ENCODE measurements at places on chromosomes 1 and 21.
A peak's percentile ranks its signal among the peaks of the same experiment; 100 is the strongest.

DNA sequence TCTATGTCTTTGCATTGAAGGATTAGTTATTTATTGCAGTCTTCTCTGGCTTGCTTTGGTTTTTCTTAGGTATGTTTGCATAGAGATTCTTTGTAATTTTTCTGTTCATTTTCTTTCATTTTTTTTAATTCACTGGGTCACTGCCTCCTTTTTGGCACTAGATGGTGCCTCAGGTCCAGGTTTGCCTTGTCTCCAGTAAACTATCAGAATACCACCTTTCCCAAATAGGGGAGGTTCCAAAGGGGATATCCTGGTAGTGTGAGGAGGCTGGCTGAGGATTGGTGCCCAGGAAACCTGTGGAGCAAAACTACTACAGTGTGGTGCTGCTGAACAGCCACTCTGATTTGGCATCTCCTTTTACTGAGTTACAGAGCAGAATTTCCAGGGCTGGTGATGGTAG, 257.1 kb downstream of the KCTD3 start:
- no peak for DNase-seq

GRCh38 chr1:245211761-245212160, 57.0 kb downstream of the KIF26B start:
- no peak for DNase-seq

DNA sequence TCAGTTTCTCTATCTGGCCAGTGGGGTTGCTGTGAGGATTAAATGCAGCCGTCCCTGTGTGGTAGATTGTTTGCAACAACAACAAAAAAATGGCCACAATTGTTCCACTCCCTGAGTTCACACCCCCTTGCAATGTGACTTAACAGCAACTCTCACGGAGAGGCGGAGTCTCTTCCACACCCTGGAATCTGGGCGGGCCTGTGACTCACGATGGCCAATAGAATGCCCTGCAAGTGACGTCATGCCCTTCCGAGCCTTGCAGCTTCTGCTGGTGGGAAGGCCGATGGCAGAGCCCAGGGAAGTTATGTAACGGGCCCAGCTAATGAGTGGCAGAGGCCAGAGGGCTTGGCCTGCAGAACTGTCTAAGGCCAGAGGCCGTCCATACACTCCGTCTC, 87.9 kb downstream of the RIPK4 start:
- DNase-seq: no peak

DNA sequence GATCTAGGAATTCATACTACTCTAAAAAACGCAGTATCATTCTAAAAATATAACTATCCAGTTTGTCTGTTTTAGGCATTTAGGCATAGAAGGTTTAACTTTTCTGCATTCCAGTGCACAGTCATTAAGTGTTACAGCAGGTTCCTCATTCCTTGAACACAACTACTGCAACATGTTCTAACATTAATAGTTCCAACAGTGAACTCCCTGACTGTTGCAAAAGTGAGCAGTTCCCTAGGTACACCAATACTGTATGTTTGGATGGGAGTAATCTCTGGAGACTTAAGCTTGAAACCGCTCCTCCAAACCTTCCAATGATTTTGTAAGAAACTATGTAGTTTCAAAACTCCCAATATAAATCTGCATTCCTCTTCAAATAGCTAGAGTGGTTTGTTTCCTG, 46.2 kb downstream of the UCHL5 start:
- DNase-seq: no peak

- DNase-seq: no peak
Observed at GRCh38 chr21:38916214-38916964, 110.7 kb downstream of the ETS2 start.

DNA sequence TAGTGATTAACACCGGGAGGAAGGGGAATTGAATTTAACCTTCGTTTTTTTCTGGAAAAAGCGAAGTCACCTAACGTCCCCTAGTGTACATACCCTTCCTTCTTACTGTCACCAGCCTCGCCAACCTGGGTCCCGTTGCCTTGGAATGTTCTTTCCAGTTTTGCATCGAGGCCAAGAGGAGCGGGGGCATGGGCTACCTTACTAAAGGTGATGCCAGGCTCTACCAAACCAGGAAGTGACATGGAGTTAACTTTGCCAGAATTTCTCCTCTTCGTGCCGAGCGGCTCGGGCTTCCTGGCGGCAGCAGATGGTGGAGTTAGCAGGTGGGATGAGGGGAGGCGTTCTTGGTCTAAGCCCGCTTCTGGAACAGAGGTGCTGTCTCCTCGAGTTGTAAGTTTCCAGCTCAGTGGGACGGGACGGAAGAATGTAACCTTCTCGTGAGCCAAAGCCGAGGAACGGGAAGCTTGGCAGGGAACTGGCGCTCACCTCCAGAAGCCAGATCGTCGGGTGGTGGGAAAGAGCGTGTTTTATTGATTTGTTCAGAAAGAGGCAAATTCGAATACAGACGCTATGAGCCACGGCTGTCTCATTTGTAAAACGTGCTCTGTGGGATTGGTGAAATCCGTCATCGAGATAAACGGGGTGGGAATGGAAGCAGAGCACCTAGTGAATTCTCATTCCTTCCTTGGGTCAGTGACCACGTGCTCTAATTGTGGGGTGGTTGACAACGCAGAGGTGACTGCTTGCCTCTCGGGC, 486 bp downstream of the NIPAL3 start:
- DNase-seq: peak; percentile 44

DNA sequence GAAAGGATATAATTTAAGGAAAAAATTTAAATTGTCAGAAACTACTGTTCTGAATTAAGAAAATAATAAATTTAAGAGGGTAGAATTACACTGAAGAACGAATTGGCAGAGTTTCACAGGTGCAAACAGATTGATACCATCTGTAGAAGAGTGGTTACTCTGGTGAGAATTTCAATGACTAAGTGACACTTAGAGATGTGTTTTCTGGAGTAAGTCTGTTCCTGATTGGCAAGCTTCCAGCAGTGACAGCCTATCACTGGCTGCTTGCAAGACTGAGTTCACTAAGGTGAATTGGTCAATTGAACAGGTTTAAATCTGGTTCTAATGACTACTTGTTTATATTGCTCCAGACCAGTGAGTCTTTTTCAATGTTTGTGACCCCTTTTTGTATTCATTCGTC, 838.2 kb upstream of the RGS18 start:
- no peak for DNase-seq

DNA sequence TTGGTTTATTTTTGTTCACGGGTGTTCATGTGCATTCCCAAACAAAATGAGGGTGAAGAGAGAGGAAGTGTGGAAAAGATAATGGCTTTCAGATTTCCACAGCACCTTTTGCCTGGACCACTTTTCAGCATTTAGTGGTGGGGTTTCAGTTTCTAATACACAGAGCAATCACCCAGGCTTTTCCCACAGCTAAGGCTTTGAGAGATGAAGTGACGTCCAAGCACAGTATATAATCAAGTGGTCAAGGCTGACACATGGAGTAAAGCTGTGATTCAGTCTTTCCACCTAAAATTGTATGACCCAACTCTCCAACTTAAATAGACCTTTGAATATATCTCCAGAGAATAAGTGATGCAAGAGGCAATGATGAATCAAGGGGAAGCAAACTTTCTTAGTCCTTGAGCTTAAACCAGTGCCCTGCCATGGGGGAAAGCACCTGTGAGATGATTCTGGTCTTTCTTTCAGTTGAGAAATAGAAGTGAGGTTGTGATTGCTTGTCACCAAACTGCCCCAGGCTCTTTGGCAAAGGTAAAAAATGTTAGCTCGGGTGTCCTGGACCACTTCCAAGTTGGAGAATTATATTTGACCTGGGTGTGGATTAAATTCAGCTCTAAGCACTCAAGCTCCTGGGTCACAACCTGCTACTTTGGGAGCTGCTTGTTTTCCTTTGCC, 2.4 kb upstream of the PIK3R3 start:
- DNase-seq: peak; percentile 54

- no peak for DNase-seq
Observed at GRCh38 chr1:41905093-41905675, 13.5 kb downstream of the HIVEP3 start.

GRCh38 chr1:198449727-198450433, 90.6 kb downstream of the ATP6V1G3 start:
- DNase-seq: no peak

DNA sequence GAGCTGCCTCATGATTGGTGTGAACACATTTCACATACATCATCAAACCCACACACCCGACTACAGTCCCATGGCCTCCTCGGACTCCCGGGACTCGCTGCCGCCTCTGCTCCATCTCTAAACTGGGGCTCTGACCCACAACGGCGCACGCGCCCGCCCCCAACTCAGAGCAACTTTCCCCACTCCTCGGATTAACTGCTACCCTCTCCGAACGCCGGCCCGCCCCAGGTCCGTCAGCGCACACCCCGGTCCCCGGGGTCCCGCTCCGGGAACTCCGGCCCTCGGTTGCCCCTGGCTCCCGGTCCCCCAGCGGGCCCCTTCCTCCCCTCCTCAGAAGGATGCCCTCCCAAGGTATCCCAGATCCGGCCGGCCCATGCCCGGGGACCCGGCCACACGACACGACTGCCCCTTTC, 740 bp downstream of the DSTYK start:
- no peak for DNase-seq

DNA sequence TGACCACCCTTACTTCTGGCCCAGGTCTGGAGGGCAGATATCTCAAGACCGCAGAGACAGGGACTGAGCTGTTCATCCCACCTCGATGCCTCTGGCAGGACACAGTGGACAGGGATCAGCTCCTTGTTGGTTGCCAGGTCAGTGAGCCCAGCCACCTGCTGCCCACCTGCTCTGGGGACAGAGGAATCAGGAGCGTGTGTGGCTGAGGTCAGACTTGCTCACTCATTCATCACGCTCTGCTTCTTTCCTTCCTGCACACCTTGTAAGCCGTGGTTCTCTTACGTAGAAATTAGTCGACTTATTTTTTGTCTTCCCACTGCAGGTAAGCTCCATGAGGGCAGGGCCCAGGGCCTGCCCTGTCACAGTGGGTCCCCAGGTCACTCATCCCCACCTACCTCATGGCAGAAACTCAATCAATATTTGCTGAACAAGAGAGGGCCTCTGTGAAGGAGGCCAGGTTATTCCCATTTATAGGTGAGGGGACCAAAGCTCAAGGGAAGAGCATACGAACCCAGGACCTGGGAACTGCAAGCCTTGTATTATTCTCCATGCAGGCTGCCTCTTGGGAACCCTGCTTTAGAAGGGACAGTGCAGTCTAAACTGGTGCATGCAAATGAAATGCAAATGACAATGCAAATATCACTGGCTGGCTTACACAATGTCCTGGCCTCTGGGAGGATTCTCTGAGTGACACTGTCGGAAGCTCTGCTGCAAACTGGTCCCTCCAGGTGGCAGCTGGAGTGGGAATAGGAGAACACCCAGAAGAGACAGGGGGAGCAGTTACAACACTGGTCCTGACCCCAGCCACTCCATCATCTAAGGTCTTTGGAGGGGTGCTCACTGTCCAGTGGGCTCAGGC, 58.4 kb upstream of the PAX7 start:
- no peak for DNase-seq

DNA sequence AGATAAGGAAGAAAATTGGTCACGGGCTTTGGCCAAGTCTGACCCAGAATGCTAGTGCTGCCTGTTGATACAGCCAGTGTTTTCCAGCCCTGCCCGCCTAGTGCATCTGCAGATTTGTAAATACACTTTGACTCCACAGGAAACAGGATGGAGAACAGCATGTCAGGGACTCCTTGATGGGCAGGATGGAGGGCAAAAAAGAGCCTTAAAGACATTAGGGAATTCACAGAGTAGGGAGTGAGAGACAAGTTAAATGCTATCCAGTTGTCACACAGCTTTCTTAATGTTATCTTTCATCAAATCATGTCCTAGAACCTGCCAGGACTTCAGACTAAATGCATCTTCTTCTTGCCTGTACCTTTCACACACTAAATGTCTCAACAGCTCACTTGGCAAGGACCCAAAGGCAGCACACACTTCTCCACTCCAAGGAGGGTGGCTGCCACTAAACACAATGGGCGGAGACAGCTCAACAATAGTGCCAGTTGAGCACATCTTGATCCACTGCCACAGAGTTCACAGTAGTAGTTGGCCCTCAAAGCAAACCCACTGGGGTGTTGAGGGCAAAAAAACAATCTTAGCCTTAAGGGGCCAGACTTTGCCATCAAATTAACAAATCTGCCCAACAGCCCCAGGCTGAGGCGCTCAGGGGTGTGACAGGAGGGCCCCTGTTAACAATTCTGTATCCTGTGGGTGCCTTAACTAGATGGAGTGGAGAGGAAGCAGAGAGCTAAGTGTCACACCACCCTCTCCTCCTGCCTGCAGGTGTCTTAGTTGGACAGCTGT, 2.7 kb downstream of the HIVEP3 start:
- DNase-seq: no peak

DNA sequence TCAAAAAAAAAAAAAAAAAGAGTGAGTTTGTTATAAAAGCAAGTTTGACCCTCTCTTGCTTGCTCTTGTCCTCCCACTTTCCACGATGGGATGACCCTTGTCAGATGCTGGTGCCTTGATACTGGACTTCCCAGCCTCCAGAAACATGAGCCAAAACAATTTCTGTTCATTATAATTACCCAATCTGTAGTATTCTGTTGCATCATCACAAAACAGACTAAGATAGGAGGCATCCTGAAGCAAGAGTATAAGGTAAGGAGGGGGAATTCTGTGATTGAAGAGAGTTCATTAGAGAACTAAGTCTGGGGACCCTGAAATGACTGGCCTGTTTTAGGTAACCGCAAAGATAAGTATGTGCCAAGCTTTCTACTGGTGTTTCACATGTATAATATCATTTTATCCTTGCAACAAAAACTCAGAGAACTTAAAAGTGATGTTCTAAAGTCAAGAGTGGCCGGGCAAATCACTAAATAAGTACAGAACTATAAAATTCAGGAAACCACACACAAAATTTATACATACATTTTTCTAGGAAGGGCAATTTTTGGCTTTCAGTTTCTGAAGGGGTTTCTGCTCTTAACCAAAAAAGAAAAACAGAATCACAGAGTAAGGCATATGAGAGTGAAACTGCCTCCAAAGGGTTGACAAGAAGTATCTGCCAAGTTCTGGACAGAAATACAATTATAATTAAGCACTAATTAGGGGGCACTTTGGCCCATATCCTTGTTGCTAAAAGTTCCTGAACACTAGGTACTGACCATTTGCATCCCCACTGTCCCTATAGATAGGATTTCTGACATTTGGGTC, 14.0 kb downstream of the DNALI1 start:
- no peak for DNase-seq

DNA sequence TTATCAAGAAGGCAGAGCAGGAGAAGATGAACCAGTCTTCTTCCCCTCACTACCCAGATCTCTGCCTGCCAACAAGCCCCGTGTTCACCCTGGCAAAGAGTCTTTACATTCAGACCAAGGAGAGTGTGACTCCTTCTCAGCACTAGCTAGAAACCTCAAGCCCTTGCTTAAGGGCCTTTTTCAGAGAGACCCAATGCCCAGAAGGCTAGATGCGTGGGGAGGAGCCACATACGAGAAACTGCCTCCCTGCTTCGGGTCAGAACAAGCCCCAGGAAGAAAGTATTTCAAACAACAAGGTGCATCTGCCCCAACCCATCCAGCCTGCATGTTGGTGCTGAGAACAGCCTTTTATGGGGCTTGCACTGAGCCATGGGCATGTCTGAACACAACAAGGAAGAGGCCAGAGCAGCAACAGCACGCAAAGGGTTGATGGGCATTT, 152.7 kb upstream of the CAMK1G start:
- DNase-seq: no peak

GRCh38 chr1:153936011-153936802, 10.3 kb downstream of the DENND4B start:
- DNase-seq: no peak

GRCh38 chr1:180186831-180187230, 32.2 kb downstream of the QSOX1 start:
- DNase-seq: no peak

All from D341Med (cell line).